NCI-H2107 (cell line): ENCODE measurements at places on chromosomes 2 and 18.

DNA sequence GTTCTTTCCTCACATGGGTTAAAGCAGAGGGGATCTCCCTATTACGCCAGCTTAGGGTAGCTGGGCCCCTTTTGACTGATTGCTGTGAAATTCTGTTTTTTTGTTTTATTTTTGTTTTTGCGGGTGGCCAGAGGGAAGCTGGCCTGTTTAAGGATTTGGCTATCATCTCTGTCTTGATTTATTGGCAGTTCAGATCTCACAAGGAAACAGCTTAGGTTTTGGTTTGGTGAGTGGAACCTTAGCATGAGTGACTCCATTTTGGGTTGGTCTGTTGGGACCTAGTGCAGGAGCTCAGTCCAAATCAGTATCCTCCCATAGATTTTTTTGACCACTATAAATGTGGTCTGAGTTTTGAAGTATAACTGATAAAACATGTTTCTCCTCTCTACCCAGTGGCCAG, 25.6 kb upstream of the NTSR2 start:
- DNase-seq: no peak

DNA sequence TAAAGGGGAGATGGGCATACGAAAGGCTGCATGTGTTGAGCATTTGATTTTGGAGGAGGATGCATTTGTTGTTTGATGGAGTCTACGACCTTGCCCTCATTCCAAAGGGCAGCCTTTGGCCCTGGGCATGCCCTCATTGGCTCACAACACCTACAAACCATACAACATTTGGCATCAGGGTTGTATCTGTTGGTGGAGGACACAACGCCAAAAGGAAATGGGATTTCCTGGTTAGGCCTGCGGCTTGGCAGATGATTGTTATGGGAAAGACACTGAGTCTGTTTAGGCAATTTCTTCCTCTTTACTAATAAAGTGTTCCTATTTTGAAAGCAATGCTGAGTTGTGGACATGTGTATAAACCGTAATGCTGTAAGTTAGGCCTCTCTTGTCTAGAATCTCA, 246.9 kb downstream of the LDLRAD4 start:
- no peak for DNase-seq

- DNase-seq: no peak
These were observed 66.7 kb downstream of the MYT1L start for GRCh38 chr2:2264416-2264815.

- DNase-seq: no peak
These were observed 188.8 kb downstream of the PTPRM start for GRCh38 chr18:7755753-7756475.

GRCh38 chr18:11089931-11090715, 59.2 kb downstream of the PIEZO2 start:
- DNase-seq: no peak

GRCh38 chr18:49345931-49346696, 114.3 kb downstream of the DYM start:
- no peak for DNase-seq

DNA sequence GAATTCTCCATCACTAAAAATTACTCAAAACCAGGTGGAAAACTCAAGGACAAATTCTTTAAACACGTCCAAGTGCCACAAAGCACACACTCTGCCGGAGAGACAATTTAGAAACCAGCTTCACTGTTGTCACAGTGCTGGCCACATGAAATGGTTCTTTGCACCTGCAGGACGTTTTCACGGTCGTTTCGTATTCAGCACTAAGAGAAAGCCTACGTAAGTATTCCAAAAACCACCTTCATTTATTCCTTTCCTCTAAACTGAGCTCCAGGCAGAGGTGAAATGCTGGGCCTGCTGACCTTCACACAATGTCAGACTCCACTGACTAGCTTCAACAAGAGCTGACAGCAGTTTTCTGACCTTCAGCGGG, 680 bp downstream of the ATP5F1A start:
- DNase-seq: no peak

- no peak for DNase-seq
These were observed 448.1 kb upstream of the VRK2 start for GRCh38 chr2:57598551-57598950.

GRCh38 chr18:48492880-48493279, 46.0 kb upstream of the CTIF start:
- no peak for DNase-seq

- no peak for DNase-seq
These were observed 75.6 kb downstream of the AAK1 start for GRCh38 chr2:69567909-69568300.

DNA sequence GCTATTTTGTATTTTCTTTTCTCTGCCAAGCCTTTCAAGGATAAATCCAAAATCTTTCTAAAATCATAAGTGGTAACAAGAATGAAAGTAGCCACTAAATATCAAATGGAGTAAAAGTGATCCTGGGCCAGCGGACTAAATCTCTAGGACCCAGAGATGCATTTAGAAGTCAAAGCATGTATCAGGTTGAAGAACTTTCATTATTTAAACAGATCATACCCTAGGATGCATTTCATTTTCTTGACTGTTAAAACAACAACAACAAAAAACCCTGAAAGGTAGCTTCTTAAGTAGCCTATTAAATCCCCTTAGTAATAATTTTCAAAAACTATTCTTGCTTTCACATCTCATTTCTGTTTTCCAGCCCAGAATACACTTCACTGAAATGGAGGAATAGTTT, 4.8 kb upstream of the POU3F3 start:
- DNase-seq: no peak

GRCh38 chr18:73664896-73665295, 482.7 kb downstream of the FBXO15 start:
- DNase-seq: no peak

- DNase-seq: no peak
These were observed 1.0 kb upstream of the PUM2 start for GRCh38 chr2:20351555-20352229.

- no peak for DNase-seq
These were observed 74.7 kb downstream of the COPS8 start for GRCh38 chr2:237160271-237160919.

GRCh38 chr18:51160646-51161045, 36.8 kb downstream of the MEX3C start:
- no peak for DNase-seq

DNA sequence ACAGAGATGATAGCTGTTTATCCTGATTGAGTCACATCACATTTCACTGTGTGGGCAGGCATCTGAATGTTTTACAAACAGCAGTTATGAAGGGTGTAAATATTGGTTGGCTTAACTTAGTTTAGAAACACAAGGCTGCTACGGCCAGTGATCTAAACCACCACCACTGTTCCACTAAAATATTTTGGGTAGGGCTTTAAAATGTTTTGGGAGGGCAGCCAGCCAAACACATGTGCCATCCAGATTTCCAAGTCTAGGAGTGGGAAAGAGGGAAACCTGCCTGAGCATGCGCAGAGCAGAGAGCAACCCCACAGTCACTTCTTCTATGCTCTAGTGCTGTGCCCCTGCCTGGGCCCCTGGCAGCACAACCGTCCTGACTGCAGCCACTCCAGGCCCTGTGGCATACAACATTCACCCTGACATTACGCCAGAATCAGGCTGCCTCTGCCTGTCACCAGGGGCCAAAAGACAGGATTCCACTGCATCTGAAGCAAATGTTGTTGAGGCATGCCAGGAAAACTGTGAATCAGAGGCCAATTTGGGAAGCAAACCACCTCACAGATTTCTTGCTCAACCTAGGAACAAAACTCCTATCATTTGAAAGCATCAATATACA, 74.8 kb upstream of the COL5A2 start:
- DNase-seq: no peak

GRCh38 chr18:21672521-21673267, 31.9 kb downstream of the ABHD3 start:
- no peak for DNase-seq

DNA sequence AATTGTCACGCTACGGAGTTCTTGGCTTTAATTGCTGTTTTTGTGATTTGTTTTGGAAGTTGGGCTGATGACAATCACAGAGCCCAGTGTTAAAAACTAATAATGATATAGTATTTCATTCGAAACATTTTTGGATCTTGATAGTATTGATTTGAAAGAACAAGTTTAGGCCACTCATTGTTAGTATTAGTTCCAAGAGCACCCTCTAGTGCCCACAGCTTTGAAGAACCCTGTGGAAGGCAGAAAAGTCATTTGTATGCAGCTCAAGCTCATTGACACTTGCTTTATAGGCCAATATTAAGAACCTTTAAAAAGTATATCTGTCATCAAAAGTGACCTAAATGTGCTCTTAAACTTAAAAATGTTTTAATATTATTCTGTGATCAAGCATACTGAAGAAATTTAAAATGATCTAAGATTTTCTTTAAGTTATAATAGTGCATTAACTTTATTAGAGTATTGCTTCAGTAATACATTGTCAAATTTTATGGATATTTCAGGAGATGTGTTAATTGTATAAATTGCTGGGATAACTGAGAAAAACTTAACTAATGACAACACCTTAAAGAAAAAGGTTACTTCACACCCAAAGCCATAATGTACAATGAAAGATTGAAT, 191.0 kb downstream of the GRB14 start:
- DNase-seq: no peak

- no peak for DNase-seq
These were observed 18.5 kb downstream of the NFE2L2 start for GRCh38 chr2:177246000-177246399.

GRCh38 chr2:215505044-215505786, 69.3 kb upstream of the FN1 start:
- DNase-seq: no peak

DNA sequence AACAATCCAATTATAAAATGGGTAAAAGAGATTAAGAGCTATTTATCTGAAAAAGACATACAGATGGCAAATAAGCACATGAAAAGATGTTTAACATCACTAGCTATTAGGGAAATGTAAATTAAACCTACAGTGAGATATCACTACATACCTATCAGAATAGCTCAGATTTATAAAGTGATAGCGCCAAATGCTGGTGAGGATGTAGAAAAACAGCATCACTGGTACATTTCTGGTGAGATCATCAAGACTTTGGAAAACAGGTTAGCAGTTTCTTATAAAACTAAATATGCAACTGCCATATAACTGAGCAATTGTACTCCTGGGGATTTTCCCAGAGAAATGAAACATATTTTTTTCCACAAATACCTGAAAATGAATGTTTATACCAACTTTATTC, 100.4 kb downstream of the ACOXL start:
- no peak for DNase-seq

GRCh38 chr2:54566896-54567295, 110.8 kb downstream of the SPTBN1 start:
- no peak for DNase-seq

- DNase-seq: no peak
These were observed 14.9 kb downstream of the IL1B start for GRCh38 chr2:112821682-112822081.

DNA sequence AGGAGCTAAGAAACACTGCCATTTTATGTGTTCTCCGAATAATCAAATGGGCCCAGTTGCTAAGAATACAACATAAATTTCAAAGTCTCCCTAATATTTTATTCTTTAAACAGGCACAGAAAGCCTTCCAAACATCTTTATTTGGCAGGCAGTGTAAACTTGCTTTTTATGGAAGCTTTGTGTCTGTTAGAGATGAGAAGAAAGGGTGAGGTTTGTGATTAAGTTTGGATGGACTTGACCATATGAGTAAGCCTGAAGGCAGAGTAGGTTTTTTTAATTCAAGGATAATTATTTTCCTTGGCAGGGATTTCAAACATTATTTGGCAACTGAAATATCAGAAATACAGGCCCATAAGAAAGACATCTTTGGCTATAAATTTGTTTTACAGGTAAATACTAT, 62.9 kb downstream of the COX7A2L start:
- DNase-seq: no peak

GRCh38 chr2:159798376-159798725, 343 bp upstream of the CD302 start:
- no peak for DNase-seq

GRCh38 chr2:64469261-64469660, 15.3 kb downstream of the LGALSL start:
- no peak for DNase-seq

GRCh38 chr18:63138436-63139340, 180.9 kb downstream of the BCL2 start:
- DNase-seq: peak; percentile 88

DNA sequence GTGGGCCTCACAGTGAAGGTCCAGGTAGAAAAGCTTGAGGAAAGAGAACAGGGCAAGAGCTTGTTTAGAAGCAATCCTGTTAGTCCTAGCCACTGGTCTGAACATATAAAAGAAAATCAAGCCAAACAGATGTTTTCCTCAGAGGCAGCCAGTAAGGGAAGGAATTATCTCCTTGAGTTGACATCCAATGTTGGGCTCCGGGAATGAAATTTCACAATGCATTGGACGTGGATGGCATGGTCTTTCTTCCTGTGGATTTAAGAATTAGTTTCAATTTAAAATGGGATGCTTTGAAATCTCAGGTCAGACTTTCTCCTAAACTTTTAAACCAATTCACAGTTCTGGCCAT, 92.1 kb downstream of the ACKR3 start:
- DNase-seq: no peak

DNA sequence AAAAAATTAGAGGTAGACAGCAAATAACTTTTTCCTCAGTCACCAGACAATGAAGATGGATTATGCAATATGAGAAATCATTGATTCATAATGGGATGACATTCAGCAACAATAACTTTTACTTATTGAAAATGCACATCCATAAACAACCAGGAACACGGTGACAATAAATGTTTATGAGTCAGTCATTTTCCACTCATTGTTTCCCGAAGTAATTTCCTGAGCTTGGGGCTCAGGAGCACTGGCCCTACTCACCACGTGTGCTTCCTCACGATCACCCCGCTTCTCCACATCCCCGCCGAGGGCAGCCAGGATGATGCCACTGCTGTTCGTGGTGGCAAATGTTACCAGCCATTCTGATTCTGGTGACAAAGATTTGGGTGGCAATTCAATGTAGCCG, 156.3 kb downstream of the LAMA1 start:
- DNase-seq: no peak

DNA sequence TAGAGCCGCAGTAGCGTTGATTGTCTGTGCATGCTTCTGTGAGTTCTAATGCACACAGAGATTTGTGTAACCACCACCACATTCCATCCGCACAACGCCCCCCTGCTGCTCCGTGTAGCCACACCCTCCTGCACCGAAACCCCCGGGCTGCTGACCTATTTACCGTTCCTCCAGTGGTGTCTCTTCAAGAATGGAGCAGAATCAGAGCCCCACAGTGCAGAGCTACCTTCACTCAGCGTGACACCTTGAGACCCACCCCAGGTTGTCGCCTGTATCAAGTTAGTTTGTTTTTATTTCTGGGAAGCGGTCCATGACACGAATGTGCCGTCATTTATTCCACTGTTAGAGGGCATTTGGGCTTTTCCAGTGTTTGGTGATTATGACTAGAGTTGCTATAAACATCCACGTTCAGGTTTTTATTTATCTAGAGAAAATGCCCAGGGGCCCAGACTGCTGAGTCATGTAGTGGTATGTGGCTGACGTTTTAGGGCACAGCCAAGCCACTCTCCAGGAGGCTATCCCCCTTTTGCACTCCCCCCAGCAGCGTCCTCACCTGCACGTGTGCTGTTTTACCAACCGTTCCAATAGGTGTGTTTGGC, 266.8 kb downstream of the NDUFA10 start:
- DNase-seq: no peak

GRCh38 chr2:70931376-70932000, 4.2 kb upstream of the ATP6V1B1 start:
- no peak for DNase-seq
